Activated CD4-positive, alpha-beta T cell treated with anti-CD3 and anti-CD28 coated beads for 1 hour (primary cell): ENCODE measurements at places on chromosomes 5 and 9.
A peak's percentile ranks its signal among the peaks of the same experiment; 100 is the strongest.

DNA sequence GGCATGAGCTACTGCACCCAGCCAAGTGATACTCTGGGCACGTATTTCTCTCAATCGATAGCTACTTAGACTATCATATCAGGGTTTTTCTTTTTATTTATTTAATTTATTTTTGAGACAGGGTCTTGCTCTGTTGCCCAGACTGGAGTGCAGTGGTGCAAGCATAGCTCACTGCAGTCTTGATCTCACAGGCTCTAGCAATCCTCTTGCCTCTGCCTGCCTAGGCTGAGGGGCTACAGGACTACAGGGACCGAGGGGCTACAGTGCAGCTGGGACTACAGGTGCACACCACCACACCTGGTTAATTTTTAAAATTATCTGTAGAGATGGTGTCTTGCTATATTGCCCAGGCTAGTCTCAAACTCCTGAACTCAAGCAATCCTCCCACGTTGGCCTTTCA lies 20.3 kb upstream of the ANKHD1 start:
- no peak for DNase-seq

GRCh38 chr5:66830636-66831035 lies 234.4 kb downstream of the MAST4 start:
- DNase-seq = no peak

GRCh38 chr9:14326264-14326826 lies 12.4 kb upstream of the NFIB start:
- no peak for DNase-seq

GRCh38 chr5:87116825-87117512 lies 150.7 kb upstream of the RASA1 start:
- no peak for DNase-seq

DNA sequence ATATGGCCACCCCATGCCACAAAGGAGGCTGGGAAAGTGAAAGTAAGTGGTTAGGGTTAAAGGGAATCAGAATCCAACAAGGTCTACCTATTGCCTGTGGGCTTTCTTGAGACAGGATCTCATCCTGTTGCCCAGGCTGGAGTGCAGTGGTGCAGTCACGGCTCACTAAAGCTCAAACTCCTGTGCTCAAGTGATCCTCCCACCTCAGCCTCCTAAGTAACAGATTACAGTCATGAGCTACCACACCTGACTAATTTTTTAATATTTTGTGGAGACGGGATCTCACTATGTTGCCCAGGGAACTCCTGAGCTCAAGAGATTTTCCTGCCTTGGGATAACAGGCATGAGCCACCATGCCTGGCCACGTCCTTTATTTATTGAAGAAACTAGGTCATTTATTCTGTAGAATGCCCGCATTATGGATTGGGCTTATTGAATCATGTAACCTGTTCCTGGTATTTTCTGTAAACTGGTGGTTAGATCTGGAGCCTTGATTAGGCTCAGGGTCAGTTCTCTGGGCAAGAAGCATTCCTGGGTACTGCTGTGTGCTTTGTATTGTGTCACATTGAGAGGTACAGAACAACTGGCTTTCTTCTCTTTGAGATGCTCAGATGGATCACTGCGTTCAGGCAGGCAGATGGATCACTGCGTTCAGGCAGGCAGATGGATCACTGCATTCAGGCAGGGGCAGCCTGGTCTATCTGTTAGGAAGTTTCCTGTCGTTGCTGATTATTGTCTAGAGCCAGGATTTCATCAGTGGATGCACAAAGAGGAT lies 41.6 kb downstream of the ERGIC1 start:
- DNase-seq = no peak

GRCh38 chr9:131667576-131667975 lies 72.3 kb downstream of the RAPGEF1 start:
- peak; percentile 40 for DNase-seq

GRCh38 chr5:163079618-163080017 lies 357.8 kb upstream of the CCNG1 start:
- no peak for DNase-seq

DNA sequence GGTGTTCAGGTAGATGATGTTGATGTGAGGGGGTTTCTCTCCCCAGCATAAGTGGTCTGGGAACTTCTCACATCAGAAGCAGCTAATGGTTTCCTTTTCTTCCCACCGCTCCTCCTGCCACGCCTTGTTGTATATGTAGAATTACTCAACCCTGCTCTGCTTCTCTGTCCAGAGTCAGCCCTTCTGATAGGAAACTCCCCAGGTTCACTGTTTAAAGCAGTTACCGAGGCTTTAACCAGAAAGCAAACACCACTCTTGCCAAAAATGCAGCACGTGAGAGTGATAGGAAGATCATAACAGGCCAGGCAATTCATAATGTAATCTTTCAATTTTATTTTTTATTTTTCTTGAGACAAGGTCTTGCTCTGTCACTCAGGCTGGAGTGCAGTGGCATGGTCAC lies 10.5 kb upstream of the TMEM252 start:
- no peak for DNase-seq

DNA sequence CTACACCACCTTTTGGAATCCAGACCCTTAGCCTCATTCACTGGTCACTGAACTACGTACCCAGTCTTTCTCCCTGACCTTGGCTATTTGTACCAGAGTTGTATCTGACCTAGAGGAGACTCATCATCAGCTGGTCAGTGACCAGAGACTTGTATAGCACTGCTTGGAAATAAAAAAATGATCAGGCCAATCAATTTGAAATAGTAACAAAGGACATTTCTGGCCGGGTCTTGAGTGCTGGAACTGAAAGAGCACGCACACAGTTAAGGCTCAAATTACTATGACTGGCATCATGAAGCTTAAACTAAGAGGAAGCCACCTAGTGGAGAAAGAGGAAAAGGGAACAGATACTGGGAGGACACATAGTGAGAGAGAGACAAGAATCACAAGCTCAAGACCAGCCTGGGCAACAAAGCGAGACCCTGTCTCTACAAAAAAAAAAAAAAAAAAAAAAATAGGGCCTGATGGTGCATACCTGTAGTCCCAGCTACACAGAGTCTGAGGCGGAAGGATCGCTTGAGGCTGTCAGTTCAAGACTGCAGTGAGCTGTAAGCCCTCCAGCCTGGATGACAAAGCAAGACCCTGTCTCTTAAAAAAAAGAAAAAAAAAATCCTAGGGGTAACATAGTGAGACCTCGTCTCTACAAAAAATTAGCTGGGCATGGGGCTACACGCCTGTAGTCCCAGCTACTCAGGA lies 12.8 kb upstream of the SRP19 start:
- no peak for DNase-seq

DNA sequence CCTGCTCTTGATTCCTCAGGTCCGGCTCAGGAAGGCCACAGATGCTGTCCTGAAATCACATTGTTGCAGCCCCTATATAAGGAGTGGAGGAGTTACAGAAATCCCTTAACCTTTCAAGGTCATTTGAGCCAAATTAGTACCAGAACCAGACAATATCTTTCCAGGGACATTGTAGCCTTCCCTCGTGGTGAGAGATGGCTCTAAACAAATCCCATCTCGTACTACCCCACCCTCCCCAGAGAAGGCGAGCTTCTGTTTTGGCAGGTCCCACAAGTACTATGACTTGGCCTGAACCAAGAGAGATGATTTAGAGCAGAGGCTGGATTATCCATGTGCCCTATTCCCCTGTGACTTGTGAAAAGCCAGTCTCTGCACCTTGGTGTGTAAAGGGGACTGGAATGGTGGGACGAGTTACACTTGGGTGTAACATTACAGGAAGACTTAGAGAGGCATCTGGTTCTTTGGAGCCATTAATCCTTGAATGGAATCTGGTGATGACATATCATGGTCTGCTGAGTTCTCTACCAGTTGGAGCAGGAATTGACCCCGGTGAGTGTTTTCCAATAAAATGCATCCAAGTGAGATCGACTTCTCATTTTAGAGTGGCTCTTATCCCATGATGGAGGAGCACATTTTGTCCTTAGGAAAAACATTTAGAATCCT lies at the start of gene FAM240B:
FAM240B (minus strand) TSS at position 51 of the 663 bp plus-strand sequence. CDS start 16,134 bp downstream, outside the sequence.
- DNase-seq = no peak

DNA sequence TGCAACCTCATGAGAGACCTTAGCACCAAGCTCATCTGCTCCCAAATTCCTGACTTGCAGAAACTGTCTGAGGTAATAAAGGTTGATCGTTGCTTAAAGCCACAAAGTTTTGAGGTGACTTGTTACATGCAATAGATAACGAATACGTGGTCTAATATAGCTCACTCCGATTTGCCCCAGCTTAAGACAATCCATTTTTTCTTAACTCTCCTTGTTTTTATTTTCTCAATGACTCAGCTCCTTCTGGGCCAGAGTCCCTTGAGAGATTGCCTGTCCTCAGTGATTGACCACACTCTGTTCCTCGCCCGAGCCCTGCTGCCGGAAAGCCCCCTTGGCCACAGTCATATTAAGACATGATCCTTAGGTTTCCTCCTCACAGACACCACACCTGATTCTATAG lies 63.7 kb upstream of the FANCC start:
- no peak for DNase-seq

GRCh38 chr5:150247726-150248125 lies 41.8 kb downstream of the CAMK2A start:
- DNase-seq = no peak

DNA sequence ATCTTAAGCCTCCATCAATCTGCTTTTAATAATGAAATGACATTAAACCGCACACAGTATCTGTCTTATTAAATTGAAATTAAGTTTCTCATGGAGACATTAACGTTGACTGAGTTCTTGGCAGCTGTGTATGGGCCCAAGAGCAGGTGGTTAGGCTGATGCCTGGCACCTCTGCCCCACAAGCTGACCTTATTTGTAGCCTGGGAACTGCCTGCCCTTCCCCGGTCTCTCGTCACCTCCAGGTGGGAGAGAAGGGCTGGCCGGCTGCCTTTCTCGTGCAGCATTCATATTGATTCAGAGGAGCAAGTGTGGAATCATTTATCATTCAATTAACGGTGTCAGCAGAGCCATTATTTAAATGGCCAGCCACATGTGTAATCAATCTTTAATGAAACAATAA lies 53.0 kb upstream of the FCN1 start:
- no peak for DNase-seq

DNA sequence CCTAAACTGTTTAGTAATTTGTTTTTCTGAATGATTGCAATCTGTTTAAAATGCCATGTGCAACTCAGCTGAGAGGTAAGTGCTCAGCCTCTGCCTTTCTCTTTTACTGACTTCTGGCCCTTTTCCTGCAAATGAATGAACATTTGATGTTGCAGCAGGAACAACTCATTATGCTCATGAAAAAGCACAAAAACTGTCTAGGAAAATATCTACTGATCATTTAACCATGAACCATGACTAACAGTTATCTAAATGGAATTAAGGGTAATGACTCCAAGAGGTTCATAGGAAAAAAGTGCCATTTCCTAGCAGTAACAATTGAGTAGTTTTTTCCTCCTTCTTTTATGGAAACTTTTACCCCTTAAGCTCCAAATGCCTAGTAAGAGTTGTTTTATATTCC lies 70.6 kb upstream of the ANKH start:
- no peak for DNase-seq

- DNase-seq = no peak
Measured at GRCh38 chr9:113178087-113178486, 27.3 kb downstream of the SLC31A2 start.

DNA sequence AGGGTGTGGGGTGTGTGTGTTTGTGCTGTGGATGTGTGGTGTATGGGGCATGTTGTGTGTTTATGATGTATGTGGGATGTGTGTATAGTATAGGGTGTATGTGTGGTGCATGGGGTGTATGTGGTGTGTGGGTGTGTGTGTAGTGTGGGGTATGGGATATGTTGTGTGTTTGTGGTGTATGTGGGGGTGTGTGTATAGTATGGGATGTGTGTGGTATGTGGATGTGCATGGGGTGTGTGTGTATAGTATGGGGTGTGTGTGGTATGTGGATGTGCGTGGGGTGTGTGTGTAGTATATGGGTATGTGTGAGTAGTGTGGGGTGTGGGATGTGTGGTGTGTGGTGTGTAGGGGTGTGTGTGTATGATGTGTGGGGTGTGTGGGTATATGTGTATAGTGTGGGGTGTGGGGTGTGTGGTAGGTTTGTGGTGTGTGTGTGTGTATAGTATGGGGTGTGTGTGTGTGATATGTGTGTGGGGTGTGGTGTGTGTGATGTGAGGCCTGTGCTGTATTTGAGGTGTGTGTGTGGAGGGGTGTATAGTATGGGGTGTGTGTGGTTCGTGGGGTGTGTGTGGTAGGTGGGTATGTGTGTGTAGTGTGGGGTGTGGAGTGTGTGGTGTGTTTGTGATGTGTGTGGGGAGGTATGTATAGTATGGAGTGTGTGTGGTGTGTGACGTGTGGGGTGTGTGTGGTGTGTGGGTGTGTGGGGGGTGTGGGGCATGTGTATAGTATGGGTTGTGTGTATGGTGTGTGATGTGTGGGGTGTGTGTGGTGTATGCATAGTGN lies 10.5 kb downstream of the ECSCR start:
- no peak for DNase-seq

DNA sequence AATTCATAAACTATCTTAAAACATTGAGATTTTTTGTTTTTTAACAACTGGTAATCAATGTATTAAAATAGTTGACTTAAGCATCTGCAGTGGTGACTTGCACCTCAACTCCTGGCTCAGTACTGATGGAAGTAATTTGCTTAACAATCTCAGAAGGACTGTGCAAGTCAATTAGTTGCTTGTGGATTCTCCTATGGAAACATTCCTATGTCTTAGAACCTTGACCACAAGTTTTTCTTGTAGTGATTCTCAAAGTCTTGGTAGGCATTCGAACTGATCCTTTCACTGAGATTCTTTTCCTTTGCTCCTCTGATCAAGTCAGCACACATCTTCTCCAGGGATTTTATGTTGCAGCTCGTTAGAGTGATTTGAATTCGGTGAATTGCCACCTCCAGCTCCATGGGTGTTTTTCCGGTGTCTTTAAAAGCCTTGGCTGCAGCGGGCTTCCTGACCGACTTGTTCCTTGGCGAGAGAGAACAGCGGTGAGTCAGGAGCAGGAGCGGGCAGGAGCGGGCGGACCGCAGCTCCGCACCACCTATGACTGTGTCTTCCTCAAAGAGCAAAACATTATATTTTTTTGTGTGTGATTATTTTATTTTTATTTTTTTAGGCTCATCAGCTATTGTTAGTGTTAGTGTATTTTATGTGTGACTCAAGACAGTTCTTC lies 21.1 kb downstream of the HMGXB3 start:
- no peak for DNase-seq

DNA sequence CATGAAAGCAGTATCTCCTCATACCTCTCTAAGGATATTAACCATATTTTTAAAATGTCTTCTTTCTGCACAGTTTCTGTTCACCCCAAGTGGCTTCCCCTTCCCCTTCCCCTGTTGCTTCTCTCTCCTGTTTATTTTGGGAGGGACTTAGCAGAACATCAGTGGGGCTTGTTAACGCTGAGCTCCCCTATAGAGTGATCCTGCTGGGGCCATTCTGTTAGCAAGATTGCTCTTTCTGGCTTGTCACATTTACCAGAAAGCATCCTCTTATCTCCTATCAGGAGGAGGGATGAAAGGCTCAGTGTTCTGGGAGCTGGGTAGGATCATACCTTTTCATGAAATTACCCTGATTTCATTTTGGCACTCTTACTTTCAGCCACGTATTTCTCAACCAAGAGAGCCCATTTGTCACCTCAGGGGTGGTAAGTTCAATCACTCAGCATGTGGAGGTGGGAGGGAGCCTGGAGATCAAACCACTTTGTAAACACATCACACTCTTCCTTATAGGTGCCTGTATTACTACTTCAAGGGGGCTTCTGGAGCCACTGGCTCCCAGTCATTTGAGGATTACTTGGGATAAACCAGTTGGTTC lies 16.7 kb downstream of the NXNL2 start:
- DNase-seq = no peak
